EH (cell line): ENCODE measurements at places on chromosomes 2 and 18.
A peak's percentile ranks its signal among the peaks of the same experiment; 100 is the strongest.

- DNase-seq, result no peak
Measured at GRCh38 chr2:54499661-54500060, 43.5 kb downstream of the SPTBN1 start.

DNA sequence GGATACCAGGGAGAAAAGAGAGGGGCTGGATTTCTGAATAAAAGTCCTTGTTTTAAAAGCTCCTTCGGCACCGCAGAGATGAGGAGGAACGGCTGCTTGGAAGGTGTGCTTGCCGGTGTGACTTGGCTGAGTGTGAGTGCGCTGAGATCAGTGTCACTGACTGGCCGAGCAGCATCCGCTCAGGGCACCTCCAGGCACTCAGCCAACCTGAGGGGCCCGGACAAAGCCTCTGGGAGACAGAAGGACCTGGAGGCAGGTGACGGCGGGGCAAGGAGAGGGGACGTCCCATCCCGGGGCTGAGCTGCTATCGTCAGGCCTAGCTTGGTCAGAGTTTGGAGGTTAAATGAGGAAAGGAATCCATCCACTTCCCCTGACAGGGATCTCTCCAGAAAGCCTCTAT, 16.8 kb upstream of the ALLC start:
- DNase-seq, result no peak

GRCh38 chr2:146821836-146822316, 1023.0 kb upstream of the ACVR2A start:
- no peak for DNase-seq

DNA sequence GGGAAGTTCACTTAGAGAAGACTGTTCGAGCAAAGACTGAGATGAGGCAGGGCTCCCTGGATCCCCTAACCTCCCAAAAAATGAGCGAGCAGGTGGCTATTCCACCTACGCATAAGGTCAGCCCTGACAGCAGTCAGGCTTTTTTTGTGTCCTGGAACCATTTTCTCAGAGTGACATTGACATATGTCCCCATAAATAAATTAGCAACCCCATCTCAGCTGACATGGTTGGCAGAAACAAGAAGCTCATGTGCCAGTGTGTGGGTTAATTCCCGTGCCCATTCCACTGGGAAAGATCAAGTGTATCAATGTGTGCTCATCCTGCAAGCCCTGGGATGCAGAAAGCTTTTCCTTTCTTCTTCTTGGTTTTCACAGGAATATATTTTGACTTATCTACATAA, 740.4 kb upstream of the CELF4 start:
- no peak for DNase-seq

DNA sequence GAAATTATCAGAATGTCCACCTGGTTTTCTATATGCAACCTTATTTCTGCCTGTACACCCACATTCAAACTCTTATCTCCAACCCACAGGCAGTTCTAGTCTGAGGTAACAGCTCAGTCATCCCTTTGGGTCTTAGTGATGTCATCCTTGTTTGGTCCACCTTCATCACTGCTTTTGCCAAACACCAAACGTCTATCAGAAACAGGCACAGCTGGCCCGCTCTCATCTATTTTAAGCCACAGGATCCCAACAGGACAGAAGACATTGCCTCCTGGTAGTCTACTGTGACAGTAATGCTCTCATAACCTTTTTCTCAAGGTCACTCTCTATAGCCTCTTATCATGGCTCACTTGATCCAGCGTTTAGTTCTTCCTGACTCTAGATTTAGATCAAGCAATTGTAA, 99.0 kb upstream of the CHAC2 start:
- DNase-seq, result no peak

GRCh38 chr2:233111427-233111826, 51.3 kb downstream of the INPP5D start:
- no peak for DNase-seq

DNA sequence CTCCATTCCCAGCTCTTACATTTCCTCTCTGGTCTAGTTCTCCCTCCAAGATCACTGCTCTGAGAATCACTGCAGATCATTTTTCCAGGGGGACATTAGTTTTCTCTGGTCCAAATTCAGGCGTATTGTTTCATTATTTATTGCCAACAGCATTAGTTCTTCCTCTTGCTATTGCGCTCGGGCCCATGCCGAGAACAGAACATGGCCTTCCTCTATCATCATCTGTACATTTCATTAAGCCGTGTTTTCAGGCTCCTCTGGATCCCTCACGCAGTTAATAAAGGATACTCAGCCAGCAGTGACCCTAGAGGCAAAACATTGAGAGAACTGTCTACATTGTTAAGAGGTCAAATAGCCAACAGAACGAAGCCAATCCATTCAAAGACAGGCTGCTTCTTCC, 63.9 kb downstream of the CCBE1 start:
- no peak for DNase-seq

DNA sequence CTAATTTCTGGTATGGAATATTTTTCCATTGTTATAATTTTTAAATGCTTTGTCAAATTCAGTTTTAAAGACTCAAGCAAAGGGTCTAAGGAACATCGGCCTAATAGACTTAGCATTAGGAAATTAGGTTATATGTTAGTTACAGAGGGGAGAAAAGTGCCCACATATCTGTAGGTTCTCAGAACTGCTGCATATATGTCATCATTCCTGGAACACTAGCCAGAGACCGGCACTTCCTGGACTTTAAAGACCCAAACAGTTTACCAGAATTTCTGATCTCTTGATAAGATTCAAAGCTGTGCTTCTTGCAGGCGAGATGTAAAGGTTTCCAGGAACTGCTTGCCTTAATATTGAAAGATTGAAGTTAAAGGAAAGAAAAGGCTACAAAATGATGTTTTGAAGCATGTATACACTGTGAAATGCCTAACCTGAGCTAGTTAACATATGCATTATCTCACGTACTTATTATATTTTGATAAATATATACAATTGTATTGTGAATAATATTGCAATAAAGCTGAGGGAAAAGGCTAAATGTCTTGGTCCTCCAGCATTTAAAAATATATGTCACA, 993.6 kb downstream of the LRP1B start:
- DNase-seq, result no peak

GRCh38 chr2:179995741-179996515, 11.2 kb downstream of the CWC22 start:
- no peak for DNase-seq

- peak; percentile 98 for DNase-seq
Measured at GRCh38 chr2:238169708-238170251, 11.0 kb downstream of the ERFE start.
